ENCODE measurements at places on chromosomes 7 and 10. TPM values are rescaled to one million over a fixed set of nuclear protein-coding genes. Genes with fewer than 3 reads are reported as not detected.

- no peak for DNase-seq
Measured at GRCh38 chr10:113732160-113732881, 19.2 kb upstream of the PLEKHS1 start.

DNA sequence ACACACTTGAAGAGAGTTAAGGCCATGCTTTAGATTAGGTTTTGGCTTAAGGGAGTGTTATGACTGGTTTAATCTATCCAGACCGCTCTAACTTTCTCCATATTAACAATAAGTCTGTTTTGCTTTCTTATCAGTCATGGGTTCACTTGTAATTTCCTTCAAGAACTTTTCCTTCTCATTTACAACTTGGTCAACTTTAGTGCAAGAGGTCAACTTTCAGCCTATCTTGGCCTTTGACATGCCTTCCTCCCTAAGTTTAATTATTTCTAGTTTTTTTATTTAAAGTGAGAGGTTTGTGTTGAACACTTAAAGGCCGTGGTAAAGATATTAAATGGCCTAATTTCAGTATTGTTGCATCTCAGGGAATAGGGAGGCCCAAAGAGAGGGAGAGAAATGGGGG lies 75.6 kb downstream of the MKLN1 start:
- no peak for DNase-seq

- no peak for DNase-seq
Measured at GRCh38 chr10:63527401-63527800, 6.2 kb downstream of the REEP3 start.

GRCh38 chr7:95493247-95493646 lies 7.5 kb downstream of the ASB4 start:
- no peak for DNase-seq

DNA sequence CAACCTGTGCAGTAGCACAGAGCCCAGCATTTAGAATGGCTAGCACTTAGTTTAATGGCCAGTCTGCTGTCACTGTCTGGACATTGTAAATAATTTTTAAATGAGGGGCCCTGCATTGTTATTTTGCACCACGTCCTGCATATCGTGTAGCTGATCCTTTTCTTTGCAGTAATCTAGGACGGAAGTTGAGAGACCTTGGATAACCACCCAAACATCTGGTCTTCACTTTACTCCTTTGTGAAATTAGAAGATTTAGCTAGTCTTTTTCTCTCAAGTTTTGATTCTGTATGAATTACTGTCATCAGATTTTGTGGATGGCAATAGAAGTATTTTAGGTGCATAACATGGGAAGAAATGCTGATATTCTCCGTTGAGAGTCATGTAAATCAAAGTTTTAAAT lies 1.9 kb downstream of the MIOS start:
- no peak for DNase-seq

DNA sequence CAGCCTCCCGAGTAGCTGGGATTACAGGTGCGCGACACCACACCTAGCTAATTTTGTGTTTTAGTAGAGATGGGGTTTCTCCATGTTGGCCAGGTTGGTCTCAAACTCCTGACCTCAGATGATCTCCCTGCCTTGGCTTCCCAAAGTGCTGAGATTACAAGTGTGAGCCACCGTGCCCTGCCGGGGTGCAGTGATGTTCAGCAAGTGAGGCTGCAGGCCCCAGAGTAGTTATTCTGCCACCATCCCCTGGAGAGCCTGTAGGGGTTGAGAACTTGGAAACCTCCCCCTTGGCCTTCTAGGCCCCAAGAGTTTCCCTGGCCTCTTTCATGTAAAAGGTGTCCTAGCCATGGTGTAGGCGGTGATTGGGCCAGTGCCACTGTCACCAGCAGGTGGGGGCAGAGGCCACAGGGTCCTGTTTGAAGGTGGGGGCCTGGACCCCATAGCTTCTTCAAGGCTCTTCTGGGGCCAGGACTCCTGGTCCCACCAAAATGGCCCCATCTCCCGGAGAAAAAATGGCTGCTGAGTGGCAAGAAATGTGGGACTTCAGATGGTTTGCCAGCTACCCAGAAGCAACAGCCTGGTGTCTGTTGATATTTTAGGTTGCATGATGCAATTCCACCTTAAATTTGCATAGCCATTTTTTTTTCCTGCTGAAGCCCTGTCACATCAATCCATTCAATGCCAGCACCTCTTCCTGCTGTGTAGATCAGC lies 25.5 kb upstream of the INMT start:
- no peak for DNase-seq

DNA sequence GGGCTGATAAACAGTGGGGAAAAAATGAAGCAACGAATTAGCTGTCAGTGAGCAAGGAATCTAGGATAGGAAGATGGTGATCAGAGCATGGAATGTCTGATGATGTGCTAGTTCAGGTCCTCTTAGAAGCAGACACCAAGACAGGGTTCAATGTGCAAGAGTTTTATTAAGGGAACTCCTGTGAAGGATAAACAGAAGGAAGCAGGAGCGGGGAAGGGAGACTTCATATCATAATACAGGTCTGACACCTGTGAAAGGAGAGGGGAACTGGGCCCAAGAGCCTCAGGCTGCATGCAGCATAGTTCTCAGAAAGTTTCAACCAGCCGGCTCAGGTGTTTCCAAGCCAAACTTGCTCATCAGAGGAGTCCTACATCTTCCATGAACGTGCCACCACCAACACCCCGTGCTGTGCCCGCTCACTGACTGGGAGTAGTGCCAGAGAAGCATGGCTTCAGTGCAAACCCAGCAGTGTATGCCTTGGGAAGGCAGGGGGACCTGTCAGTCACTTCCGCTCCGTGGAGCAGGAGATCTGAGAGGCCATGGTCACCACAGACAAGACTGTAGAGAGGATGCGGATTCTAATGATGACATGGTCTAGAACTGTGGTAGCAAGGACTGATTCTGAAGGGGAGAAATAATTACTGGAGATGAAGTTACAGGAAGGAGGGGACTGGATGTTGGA lies 45.8 kb downstream of the ZNF800 start:
- no peak for DNase-seq

DNA sequence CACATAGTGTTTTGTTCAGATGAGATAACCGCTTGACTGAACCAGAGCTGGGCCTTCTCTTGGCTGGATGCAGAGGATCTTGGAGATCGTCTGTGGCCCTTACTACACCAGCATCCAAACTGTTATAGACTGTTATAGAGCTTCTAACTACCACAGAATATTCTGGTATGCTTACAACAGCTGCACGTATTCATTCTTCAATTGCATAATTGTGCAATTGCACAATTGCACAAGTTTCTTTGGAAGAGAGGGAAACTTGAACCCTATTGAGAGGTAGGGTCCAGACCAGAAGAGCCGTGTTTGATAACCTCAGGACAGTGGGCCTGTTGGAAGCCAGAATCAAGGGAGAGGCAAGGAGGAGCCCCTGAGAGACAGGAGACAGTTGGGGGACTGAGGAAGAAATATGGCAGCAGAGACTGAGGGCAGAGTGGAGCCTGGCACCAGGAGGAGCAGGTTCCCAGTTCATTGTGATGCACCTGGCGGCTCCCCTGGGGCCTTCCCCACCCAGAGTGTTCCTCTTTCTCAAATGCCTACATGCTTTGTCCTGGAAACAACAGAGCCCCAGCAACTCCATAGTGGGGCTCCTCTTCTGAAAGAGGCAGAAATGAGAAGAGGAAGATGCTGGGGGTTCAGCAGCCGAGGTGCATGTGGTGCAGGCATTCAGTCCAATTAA lies 64.1 kb downstream of the PTPRZ1 start:
- DNase-seq: no peak

DNA sequence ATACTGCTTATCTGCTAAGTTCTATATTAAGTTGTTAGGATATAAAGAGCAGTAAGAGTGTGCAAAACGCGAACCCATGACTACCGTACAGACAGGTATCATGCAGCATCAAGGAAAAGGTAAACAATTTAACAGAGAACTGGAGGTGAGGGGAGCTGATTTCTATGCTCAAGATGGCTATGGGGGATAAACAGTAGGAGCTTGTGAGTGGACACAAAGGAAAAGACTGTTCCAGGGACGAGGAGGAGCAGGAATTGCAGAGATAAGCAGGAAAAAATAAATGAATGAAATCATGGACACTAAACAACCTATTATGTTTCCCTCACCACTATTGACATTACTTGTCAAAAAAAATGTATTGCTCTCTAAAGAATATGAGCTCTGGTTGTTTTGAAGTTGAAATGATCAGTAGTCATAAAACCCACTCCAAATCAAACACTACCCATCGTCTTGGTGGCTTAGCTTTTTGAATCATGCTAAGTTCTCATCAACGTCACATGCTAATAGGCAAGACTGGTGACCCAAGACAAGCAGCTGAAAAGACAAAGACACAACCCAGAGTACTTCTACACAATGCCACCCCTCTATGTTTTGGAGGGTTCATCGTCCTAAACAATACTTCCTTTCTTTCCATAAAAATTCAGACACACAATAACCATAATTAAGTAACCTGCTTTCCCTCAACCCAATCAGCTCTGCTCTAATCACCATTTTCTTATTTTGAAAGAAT lies 102.7 kb downstream of the NRP1 start:
- DNase-seq: no peak

- DNase-seq: no peak
Measured at GRCh38 chr10:5259952-5260578, 63.4 kb downstream of the AKR1C4 start.

DNA sequence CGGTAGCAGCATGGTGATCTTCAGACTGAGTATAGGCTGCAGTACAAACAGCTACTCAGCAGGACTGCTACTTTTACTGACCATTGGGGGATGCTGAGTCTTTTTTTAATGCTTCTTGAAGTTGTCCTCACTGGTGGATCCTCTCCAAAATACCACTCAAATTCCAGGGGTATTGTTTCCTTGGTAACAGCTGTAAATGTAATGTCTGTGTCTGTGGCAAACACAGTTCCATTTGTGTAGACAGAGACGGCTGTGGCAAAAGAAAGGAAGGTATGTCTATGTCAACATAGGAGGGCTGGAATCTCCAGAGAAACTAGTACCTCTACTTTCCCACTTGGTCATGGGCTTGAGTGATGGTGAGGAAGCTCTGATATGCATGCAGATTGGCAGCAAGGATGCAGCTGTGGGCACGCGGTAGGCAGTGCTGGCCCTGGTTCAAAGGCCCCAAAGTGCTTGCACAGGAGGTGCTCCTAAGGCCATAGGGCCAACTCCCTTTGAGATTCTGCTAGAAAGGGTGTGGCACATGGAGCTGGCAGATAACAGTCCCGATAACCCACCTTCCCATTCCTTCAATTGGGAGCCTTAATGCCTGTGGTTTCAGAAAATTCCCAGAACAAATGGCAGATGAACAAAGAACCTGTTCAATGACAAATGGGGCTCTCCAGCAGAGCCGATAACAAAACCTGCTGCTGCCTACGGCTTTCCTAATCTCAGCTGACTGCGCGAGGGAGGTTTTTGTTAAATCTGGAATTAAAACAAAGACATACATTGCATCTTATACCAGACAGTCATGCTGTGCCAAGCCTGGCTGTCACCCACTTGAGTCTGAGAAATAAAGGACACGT lies 43.0 kb downstream of the PKD1L1 start:
- DNase-seq: no peak

DNA sequence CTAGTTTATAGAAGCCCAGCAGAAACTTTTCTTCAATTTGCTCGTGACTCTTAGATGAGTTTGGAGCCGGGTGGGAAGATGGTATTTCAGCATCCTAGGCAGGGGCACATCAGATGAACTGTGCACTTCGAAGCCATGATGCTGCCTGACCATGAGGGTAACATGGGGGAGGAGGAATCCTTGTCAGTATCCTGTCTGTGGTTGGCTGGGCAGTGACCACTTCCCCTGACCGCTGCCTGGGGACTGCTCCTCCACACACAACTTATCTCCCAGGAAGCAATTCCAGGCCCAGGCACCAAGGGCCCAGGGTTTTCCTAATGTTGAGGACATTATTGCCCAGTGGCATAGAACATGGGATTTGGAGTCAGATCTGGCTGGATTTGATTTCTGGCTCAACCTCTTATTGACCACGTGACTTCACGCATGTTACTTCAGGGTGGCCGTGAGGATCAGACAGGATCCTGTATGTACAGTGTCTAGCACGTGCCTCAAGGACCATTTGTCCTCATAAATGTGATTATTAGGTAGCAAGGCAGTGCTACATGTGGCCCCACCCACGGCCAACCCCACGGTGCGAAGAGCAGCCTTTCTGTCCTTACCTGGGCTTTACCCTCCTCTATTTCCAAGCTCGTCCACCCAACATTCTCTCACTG lies 65.2 kb downstream of the PTPRE start:
- no peak for DNase-seq

GRCh38 chr10:119084896-119085295 lies 4.3 kb upstream of the EIF3A start:
- DNase-seq: no peak

GRCh38 chr10:43953672-43954071 lies 305.0 kb upstream of the ZNF32 start:
- no peak for DNase-seq

- no peak for DNase-seq
Measured at GRCh38 chr10:75034131-75034512, 77.3 kb upstream of the SAMD8 start.

DNA sequence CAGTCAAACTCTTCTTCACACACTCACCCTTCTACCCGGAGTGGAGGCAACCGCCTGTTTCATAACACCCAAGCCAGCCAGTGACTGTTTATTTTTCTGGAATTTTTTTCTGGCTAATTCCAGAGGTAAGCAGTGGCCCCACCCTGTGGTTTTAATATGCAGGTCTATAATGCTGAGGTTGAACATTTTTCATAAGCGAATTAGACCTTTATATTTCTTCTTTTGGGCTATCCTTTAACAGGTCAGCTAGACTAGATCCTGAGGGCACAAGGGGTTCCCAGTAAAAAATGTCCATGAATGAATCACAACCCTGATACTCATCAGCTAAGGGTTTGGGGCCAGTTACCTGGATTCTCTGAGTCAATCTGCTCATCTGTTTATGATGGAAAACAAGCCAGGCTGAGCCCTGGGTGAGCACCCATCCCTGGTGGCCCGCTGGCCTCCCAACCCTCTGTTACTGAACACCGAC lies 76.2 kb downstream of the GRB10 start:
- DNase-seq: no peak

- no peak for DNase-seq
Measured at GRCh38 chr7:118350260-118350659, 125.8 kb downstream of the ANKRD7 start.

DNA sequence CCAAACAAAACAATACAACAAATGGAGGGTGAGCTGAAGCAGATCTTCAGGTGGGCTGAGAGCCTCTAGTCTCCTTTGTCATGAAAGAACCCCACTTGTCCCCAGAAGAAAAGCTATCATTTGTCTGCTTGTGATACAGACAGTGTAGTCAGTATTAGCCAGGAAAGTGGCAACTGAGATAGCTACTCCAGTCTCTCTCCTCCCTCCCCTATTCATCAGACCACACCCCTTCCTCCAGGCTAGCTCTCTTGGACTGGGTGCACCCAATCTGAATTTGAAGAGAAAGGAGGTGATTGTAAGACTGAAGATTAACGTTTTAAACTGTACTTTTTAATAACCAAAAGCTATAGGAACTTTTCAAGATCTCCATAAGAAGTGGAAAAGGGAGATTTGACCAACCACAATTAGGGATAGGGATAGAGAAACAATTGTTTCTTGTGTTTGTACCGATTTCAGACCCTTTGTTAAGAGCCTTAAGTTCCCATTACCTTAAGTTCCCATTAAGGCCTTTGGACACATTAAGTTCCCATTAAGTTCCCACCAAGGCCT lies 14.1 kb downstream of the BMPR1A start:
- DNase-seq: no peak

Gene FAM204A
- 72.5 TPM for polyA plus RNA-seq

Gene TMEM196
- 0.10 TPM for polyA plus RNA-seq

Gene CFAP70
- polyA plus RNA-seq: 16.7 TPM

Gene ACSM6
- 0.33 TPM for polyA plus RNA-seq

Gene SH2D4B
- polyA plus RNA-seq: 0.26 TPM

Gene NAT16
- polyA plus RNA-seq: not detected

Gene ADRB1
- 0.08 TPM for polyA plus RNA-seq

Gene POT1
- 50.8 TPM for polyA plus RNA-seq

Gene PYROXD2
- polyA plus RNA-seq: 25.6 TPM

Gene ACBD7
- 8.4 TPM for polyA plus RNA-seq
